ENCODE measurements at places on chromosomes 7 and 10.

GRCh38 chr7:2175091-2175490 is 57.7 kb downstream of the MAD1L1 start:
- DNase-seq = no peak

DNA sequence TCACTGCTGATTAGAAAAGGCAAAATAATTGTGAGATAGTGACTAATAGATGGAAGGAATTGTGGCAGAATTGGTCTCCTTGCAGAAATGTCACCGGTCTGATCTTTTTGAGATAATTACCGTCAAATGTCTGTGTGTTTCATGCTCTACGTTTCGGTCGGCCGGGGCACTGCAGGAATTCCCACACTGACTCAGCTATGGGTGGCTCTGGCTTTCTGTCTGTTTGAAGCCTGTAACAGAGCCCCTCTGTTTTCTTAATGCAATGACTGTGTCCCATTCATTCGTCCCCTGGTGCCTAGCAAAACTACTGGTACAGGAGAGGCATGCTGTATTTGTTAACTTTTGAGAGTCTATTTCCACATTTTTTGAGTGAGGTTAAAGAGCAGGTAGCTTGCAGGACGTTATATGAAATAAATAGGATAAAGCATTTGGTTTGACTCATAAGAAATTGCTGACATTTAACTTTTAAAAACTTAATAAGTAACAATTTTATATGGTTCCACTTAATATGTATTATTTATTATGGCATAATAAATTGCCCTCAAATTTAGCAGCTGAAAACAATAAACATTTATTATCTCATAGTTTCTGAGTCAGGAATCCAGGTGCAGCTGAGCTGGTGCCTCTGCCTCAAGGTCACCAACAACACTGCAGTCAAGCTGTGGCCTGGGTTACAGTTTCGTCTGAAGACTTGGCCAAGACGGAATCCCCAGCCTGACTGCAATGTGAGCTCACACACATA is 53.3 kb upstream of the CTBP2 start:
- no peak for DNase-seq

GRCh38 chr7:86411814-86412213 is 231.9 kb upstream of the GRM3 start:
- no peak for DNase-seq

- peak; percentile 67 for DNase-seq
Measured at GRCh38 chr10:102691285-102692066, 22.7 kb downstream of the ARL3 start.

DNA sequence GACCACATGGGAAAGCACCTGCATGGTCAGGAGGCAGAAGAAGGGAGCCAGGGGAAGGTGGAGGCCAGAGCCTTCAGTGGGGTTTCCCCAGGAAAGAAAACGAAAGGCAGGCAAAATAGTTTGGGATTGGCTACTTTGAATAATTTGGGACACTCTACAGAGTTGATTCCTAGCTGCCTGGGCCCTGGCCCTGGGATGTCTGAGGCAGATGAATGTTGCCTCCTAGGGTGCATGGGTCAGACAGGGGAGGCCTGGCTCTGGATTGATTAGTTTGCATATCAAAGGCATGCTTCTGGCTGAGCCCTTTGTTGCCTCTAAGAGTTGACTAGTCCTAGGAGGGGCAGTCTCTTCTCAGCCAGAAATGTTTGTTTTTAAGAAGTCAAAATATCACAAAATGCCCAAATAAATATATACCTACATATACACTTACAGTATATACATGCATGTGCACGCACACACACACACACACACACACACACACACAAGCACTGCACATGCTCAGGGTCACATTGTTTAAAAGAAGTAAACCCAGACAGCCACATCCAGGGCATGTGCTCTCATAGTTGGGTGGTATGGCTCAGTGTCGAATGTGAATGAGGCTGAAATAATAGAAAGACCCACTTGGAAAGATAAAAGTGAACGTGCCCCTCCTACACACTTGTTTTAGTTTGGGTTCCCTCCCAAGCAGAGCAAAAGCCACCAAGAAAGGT is 184.2 kb downstream of the GPAM start:
- no peak for DNase-seq

- DNase-seq = no peak
Measured at GRCh38 chr10:10725196-10725595, 292.5 kb upstream of the CELF2 start.

DNA sequence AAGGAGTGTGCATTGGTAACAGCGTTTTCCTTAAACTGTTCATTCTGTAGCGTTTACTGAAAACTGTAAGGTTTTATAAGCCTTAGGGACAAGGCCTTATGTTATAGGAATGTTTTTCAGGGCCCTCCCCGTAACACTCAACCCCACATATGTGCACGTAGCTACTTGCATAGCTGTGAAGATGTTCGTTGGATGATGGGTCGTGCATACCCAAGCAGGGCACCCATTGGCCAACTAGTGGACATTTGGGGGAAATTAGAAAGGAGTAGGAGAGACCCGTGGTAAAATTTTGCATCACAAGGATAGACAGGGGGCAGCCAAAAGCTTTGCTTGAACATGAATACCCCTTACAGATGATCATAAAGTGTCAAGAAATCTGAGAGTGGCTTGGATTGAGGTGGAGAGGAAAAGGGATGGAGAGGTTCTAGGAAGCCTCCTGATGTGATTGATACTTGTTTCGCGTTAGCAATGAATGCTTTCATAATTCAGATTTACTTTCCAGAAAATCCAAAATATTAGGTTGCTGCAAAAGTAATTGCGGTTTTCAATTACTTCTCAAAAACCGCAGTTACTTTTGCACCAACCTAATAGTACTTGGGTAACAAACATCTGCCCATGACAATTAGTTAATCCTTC is 878 bp downstream of the SEC61A2 start:
- DNase-seq = peak; percentile 87

- DNase-seq = no peak
Measured at GRCh38 chr7:117848941-117849340, 24.3 kb downstream of the CTTNBP2 start.

- DNase-seq = peak; percentile 26
Measured at GRCh38 chr7:99679400-99680191, at the start of gene CYP3A5. TSS of gene CYP3A5 (minus strand) at chr7:99679996. CDS start at chr7:99679896, 100 bp downstream.

GRCh38 chr10:77172086-77172485 is 465.5 kb downstream of the KCNMA1 start:
- no peak for DNase-seq

GRCh38 chr10:59234816-59235429 is 58.5 kb downstream of the PHYHIPL start:
- peak; percentile 72 for DNase-seq

DNA sequence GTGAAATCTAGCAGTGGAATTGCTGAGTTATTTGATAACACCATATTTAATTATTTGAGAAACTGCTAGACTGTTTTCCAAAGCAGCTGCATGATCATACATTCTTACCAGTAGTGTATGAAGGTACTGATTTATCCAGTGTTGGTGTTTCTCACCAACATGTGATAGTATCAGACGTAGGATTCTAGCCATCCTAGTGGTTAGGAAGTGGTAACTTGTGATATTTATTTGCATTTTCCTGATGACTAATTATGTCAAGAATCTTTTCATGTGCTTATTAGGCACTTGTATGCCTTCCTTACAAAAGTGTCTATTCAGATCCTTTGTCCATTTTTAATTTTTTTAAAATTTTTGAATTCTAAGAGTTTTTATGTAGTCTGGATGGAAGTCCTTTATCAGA is 54.2 kb upstream of the PLXDC2 start:
- no peak for DNase-seq

DNA sequence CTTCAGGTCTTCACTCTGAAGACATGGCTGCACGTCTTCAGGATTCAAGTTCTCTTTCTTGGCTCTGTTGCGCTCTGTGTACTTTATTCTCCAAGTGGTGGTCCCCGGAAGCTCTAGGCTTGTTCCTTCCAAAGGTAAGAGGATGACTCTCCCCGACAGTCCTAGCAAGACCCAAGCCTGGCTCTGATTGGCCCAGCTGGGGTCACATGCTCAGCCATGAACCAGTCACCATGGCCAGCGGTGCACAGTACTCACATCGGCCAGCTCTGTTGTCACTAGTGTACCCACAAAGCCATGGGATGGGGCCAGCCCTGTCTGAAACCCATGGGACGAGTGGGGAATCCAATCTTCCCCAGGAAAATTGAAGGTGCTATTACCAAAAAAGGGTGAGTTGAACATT is 5.2 kb upstream of the C7orf33 start:
- DNase-seq = no peak

DNA sequence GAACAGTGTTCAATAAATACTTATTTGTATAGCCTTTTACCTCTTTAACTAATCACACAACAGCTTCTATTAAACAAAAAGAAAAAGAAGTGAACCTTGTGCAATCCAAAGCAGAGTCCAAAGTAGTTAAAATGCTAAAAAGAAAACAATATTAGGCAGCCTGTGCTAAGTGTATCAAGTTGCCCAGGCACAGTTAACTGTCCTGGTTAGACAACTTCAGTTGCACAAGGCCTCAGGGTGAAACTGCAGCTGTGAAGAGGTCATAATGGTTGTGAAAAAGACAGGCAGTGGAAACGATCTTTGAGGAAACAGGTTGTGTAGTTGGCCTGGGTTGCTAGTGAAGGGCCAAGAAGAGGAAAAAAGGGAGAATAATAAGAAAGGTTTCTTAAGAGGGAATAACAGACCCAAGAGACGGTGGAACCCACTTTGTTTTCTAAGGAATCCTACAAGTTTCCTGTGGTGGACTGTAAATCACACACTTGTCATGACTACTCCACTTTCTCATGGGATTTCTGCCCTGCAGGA is 6.0 kb upstream of the CROT start:
- no peak for DNase-seq

DNA sequence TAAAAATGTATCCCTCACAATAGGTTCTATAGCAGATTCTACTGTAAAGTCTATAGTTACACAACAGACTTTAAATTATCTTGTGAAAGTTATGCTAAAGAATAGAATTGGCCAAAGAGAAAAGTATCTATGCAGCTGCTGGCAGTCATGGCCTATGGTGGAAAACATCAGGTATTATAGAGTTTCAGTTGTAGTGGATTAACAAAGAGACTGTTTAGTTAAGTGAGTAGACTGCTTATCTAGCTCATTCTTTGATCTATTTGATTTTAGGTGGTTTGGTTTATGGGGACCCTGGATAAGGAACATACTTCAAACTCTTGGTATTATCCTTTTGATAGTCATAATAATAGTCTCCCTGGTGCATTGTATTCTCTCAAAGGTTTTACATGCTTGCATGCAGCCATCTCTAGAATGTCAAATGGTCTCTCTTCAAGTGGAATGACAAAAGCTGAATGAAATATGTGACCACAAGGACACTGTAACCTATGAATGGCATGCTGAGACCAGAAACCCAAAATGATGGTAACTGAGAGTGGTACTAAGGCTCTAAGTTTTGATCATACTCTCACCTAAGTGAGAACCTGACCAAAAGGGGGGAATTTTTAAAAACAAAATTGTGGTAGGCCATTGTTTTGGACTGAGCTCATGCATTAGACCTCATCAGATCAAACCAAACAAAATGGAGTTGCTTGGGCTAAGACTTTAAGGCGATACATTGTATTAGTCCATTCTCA is 54.9 kb upstream of the NAMPT start:
- no peak for DNase-seq

DNA sequence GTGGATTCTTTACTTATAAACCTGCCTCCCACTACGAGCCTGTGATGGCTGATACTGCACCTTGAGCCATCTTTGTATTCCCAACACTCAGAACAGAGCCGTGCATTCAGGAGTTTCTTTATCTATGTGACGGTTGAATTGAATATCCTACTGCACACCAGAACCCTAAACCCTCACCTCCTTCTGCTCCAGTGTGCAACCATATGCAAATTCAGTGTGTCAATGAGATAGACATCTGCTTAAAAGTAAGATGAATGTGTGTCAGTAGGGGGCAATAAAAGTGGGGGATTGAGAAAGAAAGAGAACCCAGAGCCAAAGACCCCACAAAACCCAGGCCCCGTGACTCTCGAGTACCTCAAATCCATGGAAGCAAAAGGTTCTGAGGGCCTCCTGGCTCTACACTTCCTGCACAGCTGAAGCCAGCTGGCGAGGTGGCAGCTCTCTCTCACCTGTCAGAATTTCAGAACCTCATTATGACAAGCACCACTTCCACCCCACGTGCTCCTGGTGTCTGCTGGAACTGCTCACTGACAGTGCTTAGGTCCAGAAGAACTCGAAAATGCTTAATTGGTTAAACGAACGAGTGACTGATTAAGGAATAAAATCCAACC is 143.3 kb upstream of the GPR26 start:
- DNase-seq = no peak
